ENCODE measurements at places on chromosomes 1 and 21. TPM values are rescaled to one million over a fixed set of nuclear protein-coding genes. Genes with fewer than 3 reads are reported as not detected.

CYYR1 gene
- total RNA-seq = 0.71 TPM

SMCP gene
- not detected for total RNA-seq

NOS1AP gene
- total RNA-seq = 0.98 TPM

IGFN1 gene
- 0.26 TPM for total RNA-seq

KIF2C gene
- 95.3 TPM for total RNA-seq

RABGAP1L gene
- total RNA-seq = 14.0 TPM

FHAD1 gene
- total RNA-seq = not detected

CRNN gene
- not detected for total RNA-seq

GRIK1 gene
- not detected for total RNA-seq

MROH7 gene
- not detected for total RNA-seq

PIK3R3 gene
- total RNA-seq = 13.4 TPM

HORMAD1 gene
- 0.38 TPM for total RNA-seq

KPRP gene
- total RNA-seq = 0.13 TPM

RYR2 gene
- total RNA-seq = 0.06 TPM

ANKRD34A gene
- total RNA-seq = 3.1 TPM

S100PBP gene
- 41.0 TPM for total RNA-seq

MLLT11 gene
- 16.9 TPM for total RNA-seq

CHRM3 gene
- total RNA-seq = not detected

SFT2D2 gene
- 37.4 TPM for total RNA-seq

SYT14 gene
- 14.0 TPM for total RNA-seq

PROX1 gene
- total RNA-seq = 2.1 TPM

CADM3 gene
- total RNA-seq = 1.0 TPM

TPTE gene
- not detected for total RNA-seq

SLC45A1 gene
- total RNA-seq = 4.2 TPM

TNN gene
- not detected for total RNA-seq

ALPL gene
- total RNA-seq = 138 TPM

PTPN14 gene
- 47.7 TPM for total RNA-seq

TMEM63A gene
- total RNA-seq = 10.1 TPM

HTR1D gene
- total RNA-seq = not detected

PLPPR5 gene
- not detected for total RNA-seq

CYP4A22 gene
- total RNA-seq = not detected

SERTAD4 gene
- total RNA-seq = 0.06 TPM

NBPF20 gene
- 3.5 TPM for total RNA-seq

Data from LHCN-M2 (cell line).